ENCODE measurements at places on chromosomes 7 and 10. TPM values are rescaled to one million over a fixed set of nuclear protein-coding genes. Genes with fewer than 3 reads are reported as not detected.
A peak's percentile ranks its signal among the peaks of the same experiment; 100 is the strongest.

- no peak for DNase-seq
Measured at GRCh38 chr10:33142295-33142694, 184.3 kb upstream of the ITGB1 start.

- DNase-seq = peak; percentile 37
Measured at GRCh38 chr7:114086537-114086913, 167.7 kb upstream of the PPP1R3A start.

DNA sequence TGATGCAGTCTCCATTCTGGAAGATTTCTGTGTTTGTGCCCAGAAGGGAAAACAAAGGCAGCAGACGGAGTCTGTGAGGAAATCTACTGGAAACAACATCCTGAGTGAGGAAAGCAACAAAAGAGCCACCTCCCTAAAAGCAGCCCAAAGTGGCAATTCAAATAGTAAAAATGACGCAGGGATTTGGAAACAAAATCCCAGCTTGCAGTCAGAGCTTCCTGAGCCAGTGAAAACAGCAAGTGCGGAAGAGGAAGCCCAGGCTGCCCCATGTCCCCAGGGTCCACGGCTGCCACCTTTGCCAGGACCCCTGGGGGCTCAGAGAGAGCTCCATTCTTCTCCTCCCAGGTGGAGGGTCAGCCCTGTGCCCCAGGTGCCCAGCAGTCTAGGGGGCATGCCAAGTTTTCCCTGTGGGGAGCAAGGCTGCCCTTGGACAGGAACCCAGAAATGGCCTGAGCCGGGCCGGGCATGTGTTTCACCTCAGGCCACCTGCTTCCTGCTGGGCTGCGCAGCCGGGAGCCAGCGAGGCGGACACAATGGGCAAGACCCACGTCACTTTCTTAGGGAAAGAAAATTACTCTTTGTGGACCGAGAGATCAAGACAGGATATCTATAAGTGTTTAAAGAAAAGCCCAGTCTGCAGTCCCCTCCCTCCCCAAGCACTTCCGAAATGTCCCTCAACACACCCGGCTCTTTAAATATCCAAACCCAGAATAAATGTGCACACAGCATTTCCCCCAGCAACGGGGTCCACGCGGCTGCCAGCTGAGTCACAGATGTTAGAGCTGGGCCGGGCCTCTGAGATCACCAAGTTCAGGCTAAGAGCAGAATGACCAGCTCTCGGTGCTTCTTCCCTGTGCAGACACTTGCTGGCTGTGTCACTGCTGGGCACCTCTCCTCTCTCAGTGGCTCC is 231.1 kb downstream of the ARHGAP12 start:
- peak; percentile 30 for DNase-seq

DNA sequence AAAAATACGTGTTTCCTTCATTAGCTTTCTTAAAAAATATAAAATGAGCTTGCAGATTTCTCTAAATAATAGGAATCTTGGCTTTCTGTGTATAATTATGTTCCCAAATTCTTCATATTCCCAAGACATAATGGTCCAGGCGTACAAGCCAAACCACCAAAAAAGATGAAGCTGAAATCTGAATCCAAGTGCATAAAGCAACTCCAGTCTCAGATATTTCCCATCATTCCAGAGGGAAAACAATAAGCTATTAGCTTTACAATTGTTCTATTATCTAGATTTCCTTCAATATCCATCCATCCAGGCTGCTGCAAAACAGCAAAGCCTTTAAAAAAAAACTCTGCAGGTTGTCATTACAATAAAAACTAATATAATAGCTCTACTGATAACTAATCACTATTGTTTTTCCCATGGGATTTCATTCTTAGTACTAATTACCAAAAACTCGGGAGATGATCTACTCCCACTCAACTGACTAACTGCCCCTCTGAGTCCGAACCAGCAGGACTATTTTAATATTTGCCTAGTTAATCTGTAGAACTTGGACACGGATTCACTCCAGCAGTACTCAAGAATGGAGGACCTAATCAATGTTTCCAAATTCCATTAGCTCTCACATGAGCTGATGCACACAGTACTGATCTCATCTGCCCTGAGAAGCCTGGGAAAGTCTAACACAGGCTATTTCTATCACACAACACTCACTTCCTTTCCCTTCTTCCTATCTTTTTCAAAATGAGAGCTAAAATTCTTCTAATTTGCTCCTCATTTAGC is 108.9 kb upstream of the ASAH2 start:
- no peak for DNase-seq

DNA sequence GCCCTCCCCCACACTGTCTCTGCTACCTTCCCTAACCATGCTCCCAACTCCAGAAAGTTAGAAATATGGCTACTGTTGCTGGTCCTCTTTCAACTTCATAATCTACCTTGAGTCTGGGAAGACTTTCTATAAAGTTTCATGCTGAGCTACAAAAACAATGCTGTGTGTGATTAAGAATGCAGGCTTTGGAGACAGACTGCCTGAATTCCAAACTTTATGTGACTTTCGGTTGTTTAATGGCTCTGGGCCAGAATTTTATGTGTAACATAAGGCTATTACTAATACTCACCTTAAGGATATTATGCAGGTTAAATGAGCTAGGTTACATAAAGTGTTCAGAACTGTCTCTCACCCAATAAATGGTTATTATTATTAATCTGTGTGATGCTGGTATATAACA is 19.1 kb downstream of the BET1 start:
- no peak for DNase-seq

DNA sequence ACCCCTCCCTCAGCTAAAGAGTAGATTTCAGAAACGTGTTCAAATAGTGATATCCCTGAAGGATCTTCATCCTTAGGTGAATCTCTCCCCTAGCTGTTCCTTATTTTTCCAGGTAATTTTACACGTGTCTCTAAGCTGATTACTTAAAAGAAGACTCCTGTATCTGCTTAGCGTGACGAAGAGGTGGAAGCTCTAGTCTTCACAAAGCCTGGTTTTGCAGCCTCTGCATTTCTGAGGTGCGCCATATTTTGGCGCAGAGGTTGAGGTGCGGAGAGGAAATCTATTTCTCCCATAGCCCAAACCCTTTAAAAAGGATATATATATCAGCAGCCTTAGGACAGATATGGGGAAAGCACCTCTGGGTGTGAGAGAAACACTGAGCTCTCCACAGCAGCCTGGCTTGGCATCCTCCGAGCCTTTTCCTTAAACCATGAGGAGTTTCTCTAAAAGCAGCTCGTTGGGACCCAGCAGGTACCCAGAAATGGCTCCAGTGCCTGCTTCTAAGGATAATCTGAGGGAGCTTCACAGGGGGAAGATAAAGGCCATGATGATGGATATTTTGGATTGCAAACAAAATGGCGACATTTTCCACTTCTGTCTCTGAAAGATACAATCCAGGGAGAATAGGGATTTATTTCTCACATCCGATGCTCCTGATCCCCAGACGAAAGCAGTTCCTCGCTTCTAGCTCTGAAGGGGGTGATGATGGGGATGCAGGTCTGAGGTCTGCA is 3.0 kb upstream of the HOXA2 start:
- no peak for DNase-seq

DNA sequence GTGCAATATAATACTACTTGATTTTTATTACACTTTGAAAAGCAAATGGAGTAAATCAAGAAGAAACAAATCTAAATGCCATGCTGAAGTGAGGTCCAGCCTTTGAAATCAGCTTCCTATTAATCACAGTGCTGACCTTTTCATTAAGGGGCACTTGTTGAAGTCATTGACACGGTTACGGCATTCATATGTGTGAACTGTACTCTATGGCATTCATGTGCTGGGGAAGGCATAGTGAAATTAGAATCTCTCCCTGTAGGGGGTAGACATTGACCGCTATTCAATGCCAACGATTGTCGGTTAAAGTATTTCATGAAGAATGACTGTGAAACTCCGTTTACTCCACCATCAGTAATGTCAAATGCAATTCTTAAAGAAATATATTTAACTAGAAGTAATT is 296.1 kb upstream of the SEMA3A start:
- no peak for DNase-seq

DNA sequence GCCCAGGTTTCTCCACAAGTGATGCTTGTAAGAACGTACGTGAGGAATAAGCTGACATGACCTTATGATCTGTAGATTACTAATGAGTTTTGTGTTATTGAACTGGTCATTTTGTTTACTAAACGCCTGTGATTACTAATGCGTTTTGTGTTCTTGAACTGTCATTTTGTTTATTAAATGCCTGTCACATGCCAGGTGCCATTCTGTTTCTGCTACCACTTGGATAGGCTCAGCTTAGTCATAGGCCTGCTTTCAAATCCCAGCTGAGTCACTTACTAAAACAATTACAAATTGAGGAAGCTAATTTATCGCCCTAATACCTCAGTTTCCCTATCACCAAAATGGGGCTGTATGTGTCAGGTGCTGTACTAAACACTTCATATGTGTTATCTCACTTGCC is 4.7 kb upstream of the HGF start:
- DNase-seq = no peak

- no peak for DNase-seq
Measured at GRCh38 chr7:139600306-139600705, 76.8 kb downstream of the CLEC2L start.

Gene FHIP2A
- 18.8 TPM for polyA plus RNA-seq

GRCh38 chr7:103065667-103066066 is 8.9 kb downstream of the FBXL13 start:
- no peak for DNase-seq

DNA sequence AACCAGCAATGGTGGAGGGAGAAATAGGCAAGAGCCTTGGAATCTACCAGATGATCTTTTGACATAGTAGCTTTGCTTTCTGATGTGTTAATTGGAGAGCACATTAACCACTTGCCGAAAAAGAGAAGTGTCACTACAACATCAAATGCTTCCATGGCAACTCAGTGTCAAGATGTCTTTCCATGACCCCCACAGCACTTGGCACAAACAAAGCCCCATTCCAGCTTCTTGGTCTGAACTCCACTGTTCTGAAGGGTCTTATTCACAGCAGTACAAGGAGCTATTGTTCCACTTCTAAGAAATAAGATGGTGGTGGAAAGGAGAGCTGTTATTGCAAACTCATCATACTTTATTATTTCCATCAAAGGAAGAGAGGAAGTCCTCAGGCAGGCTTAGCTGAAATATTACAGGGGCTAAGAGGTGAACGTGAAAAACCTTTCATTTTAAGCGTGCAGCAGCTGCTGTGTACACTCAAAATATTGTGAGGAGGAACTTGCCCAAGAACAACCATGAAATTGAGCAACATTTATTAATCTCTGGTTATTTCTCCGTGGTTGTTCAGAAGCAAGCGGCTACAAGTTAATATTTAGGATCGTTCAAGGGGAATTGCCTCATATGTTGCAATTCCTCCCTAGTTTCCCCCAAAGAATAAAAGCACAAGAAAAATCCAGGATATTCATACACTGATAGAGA is 354.8 kb upstream of the CELF2 start:
- no peak for DNase-seq

DNA sequence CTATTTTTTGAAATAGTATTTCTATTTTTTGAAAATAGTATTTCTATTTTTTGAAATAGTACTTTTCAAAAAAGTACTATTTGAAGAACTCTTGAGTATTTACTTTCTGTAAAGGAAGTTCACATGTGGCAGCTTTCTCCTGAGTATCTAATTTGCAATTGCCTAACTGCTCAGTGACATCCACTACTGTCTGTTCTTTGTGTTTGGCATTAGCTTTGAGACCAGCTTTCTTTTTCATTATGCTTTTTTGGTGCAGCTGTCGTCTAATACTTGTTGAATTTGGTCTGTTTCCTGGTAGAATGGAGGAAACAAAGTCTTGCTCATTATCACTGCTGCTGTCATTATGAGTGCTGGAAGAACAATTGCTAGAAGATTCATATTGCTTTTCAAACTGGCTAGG is 99.1 kb downstream of the BMPR1A start:
- DNase-seq = no peak

Gene CDHR3
- polyA plus RNA-seq = 36.0 TPM

Gene SLC26A3
- 176 TPM for polyA plus RNA-seq

DNA sequence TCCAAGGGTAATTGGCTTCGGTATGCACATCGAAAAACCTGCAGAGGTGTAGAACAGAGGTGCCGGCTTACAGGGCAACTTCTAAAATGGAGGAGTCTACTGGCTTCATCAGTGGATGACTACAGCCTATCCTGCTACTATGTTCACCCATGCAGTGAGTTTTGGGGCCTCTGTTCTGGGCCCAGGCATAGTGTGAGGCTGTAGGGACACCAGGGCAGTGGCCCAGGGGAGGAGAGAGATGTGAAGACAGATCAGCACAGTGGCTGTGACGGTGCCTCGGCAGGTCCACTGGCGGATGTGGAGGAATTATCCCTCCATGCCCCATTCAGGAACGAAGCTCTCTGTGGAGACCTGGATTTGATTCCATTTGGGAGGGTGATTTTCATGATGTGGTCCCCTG is 235.3 kb upstream of the MKI67 start:
- no peak for DNase-seq

Gene DTX2
- 17.4 TPM for polyA plus RNA-seq

GRCh38 chr7:117872561-117873309 is 506 bp downstream of the CTTNBP2 start:
- DNase-seq = peak; percentile 50

Gene CCDC146
- 13.4 TPM for polyA plus RNA-seq

Gene EGFR
- 22.9 TPM for polyA plus RNA-seq

GRCh38 chr10:100020886-100021253 is 11.1 kb upstream of the DNMBP start:
- no peak for DNase-seq

GRCh38 chr10:129809841-129810240 is 154.2 kb downstream of the EBF3 start:
- DNase-seq = no peak

Gene BTBD16
- 0.79 TPM for polyA plus RNA-seq

DNA sequence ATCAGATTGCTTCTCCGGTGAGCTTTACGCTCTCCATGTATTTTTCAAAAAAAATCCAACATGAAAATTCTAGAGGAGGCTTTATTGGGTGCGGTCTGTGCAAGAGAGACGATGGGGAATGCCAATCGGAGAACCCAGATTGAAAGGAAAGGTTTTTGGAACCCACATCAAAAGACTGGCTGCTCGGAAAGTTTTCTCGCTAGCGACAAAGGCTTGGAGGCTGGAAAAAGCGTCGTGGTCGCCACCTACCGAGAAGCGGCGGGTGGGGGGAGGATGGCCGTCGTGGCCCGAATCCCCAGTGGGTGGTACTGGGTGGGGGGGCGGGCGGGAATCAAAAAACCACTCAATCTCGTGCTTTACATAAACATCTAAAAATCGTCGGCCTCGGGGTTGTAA is 1.1 kb upstream of the GTF2I start:
- DNase-seq = peak; percentile 59

Gene MYL10
- not detected for polyA plus RNA-seq

- DNase-seq = peak; percentile 27
Measured at GRCh38 chr10:90920986-90921666, at the start of gene ANKRD1. Gene ANKRD1, minus strand, starts transcription at chr10:90921087. Its CDS starts 60 bp downstream, at chr10:90921027.

Gene TMEM168
- polyA plus RNA-seq = 37.5 TPM

Gene CPED1
- polyA plus RNA-seq = 12.1 TPM

- no peak for DNase-seq
Measured at GRCh38 chr7:18590241-18590640, 94.7 kb downstream of the HDAC9 start.

Gene CABCOCO1
- polyA plus RNA-seq = 1.8 TPM

Gene MINDY3
- polyA plus RNA-seq = 28.3 TPM

All from large intestine (tissue), 12 donors.